Activated CD4-positive, alpha-beta T cell treated with anti-CD3 and anti-CD28 coated beads for 24 hours (primary cell): ENCODE measurements at places on chromosomes 1 and 21.

GRCh38 chr1:22225858-22226589 lies 83.1 kb upstream of the WNT4 start:
- no peak for DNase-seq

- DNase-seq: no peak
Measured at GRCh38 chr1:236734141-236734765, 48.0 kb downstream of the ACTN2 start.

DNA sequence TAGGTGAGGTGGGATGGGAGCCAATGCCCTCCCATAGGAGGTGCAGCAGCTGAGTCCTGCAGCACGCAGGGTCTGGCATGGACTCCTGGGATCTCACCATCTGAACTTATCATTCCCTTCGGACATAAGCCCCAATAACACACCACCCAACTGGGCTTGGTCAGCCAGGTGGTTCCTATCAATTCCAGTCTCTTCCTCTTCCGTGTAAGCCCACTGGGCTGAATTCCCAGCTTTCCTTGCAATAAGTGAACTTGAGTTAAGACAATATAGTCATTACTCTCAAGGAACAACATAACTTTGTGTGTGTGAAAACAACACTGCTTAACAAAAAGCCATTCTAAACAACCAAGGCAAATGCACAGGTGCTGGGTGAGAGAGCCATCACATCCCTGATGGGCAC lies 86.6 kb upstream of the EDN2 start:
- DNase-seq: no peak

DNA sequence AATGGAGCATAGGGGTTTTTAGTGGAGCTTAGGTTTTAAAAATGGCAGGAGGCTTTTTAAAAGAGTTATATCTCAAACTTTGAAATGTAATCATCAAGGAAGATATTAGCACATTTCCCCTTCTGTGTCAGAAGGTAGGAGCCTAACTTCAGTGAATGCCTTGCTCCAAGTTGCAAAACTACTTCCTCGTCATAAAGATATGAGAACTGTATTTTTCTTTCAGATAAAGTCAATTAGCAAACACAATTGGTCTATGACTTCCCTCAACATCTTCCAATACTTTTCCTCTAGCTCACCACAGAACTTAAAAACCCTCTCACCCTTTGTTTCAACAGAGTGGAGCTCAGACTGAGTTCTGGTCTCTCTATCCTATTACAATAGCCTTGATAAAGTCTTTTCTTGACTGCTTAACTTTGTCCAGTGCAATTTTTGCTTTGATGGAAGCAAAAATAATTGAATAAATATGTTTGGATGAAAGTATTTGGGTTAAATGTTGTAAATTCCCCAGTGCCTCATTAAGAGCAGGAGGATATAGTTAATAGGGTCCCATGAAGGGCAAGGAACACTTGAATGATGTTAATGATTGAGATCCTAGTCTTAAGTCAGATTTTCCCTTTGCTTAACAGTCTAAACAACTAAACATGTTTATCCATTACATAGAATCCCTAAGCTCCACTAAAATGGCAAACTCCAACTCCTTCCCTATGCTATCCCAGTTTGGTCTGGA lies 58.9 kb downstream of the TNFSF18 start:
- no peak for DNase-seq

GRCh38 chr1:179591592-179592580 lies at the start of gene TDRD5:
Gene TDRD5, plus strand, starts transcription at chr1:179591832. Its CDS starts 784 bp downstream, at chr1:179592616.
- DNase-seq: no peak

DNA sequence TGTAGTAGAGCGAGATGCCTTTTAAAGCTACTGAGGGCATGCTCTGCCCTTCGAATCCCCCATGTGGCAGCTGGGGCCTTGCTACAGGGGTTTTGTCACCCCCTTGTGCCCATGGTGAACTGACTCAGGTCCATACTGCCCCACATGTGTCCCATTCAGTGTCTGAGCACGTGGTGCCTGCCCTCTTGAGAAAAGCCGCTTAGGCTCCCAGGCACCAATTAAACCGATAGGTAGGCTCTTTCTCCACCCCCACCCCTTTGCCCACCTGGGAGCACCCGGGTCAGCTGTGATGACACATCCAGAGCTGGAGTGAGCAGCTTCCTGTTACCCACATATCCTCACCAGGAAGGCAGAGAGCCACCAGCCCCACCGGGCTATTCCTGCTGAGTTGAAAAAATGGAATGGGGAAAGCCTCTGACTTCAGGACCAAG lies 30.5 kb downstream of the TMCC2 start:
- no peak for DNase-seq
